A549 treated with CpdA at 1 μM for 4 hours (cell line): ENCODE measurements at places on chromosomes 5 and 9. TPM values are rescaled to one million over a fixed set of nuclear protein-coding genes. Genes with fewer than 3 reads are reported as not detected.

RFESD gene
- 2.5 to 3.8 TPM (median 3.1 TPM) in 5 replicates for total RNA-seq

C9orf85 gene
- 13.5 to 18.7 TPM (median 13.8 TPM) in 5 replicates for total RNA-seq

ANGPTL2 gene
- total RNA-seq, result not detected in 5 replicates

STC2 gene
- 53.7 to 87.1 TPM (median 59.5 TPM) in 5 replicates for total RNA-seq

STKLD1 gene
- 0.23 to 1.4 TPM (median 0.81 TPM) in 5 replicates for total RNA-seq

KDM3B gene
- 38.4 to 52.9 TPM (median 42.6 TPM) in 5 replicates for total RNA-seq

HNRNPAB gene
- total RNA-seq, result 318 to 343 TPM (median 328 TPM) in 5 replicates

INSL4 gene
- 15.5 to 17.9 TPM (median 16.0 TPM) in 5 replicates for total RNA-seq

HABP4 gene
- total RNA-seq, result 13.7 to 17.9 TPM (median 16.2 TPM) in 5 replicates
